Left hindlimb (tissue), 1 donor: ENCODE measurements at places on chromosomes 16 and 17.

- no peak for DNase-seq
Observed at GRCh38 chr17:79808763-79809529, 12.1 kb upstream of the CBX8 start.

GRCh38 chr16:46972429-46973206 lies 856 bp downstream of the DNAJA2 start:
- DNase-seq, result peak; percentile 45

- DNase-seq, result no peak
Observed at GRCh38 chr16:8512941-8513624, 77.2 kb downstream of the TMEM114 start.

DNA sequence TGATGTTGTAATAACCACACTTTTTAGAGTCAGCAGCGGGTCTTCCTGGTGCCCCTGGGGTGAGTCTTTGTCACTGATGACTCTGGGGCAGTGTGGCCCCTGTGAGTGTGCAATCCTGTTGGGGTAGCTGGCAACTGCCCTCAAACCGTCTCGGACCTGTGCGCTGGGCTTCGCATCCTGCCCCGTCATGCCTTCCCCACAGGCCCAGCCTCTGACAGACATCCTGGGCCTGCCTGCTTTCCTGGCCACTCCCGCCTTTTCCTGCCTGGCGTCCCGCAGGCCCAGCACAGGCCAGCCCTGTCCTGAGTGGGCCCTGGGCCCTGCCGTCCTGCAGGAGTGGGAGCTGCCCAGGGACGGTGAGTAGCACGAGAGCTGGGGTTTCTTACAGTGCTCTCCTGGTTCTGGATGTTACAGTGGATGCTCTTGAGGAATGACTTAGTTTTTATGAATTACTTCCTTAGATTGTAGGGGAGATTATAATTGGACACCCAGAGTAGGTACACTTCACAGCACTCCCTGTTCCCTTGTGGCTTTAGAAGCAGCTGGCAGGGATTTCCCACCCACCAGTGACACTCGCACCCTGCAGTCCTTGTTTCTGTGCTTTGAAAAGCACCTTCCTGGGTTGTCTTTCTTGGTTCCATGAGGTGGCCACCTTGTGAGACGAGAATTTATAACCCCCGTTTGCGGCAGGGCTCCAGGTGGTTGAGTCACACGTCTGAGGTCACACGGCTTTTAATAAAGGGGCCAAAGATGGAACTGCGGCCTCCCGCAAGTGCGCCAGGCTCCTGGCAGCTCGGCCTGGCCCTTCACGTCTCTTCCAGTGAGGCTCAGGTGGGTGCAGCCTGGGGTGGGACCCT lies 50.0 kb upstream of the CAPN15 start:
- DNase-seq, result no peak

- DNase-seq, result no peak
Observed at GRCh38 chr16:87502308-87502969, 9.6 kb upstream of the ZCCHC14 start.

DNA sequence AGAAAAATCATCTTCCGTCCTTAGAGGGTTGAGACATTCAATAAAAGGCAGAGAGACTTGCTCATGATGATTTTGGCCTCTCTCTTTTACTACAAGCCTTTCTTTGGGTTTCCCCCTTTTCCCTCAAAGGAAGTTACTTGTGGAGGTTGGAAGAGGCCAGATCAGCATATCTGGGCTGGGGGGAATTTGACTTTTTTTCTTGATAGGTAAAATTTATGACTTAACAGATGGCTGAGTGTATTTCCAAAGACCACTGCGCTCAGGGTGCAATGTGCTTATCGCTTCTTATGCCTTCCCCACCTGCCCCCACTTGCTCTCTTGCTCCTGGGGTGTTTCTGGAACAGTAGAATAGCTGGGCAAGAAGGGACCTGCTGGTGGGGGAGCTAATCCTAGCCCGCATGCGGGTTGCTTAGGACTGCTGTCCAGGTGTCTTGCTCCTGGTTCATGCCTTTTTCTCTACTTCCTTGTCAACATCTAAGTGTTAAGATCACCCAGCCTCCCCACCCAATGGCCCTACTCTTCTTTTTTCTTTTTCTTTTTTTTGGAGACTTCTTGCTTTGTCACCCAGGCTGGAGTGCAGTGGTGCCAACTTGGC lies 131.9 kb downstream of the MSI2 start:
- no peak for DNase-seq

DNA sequence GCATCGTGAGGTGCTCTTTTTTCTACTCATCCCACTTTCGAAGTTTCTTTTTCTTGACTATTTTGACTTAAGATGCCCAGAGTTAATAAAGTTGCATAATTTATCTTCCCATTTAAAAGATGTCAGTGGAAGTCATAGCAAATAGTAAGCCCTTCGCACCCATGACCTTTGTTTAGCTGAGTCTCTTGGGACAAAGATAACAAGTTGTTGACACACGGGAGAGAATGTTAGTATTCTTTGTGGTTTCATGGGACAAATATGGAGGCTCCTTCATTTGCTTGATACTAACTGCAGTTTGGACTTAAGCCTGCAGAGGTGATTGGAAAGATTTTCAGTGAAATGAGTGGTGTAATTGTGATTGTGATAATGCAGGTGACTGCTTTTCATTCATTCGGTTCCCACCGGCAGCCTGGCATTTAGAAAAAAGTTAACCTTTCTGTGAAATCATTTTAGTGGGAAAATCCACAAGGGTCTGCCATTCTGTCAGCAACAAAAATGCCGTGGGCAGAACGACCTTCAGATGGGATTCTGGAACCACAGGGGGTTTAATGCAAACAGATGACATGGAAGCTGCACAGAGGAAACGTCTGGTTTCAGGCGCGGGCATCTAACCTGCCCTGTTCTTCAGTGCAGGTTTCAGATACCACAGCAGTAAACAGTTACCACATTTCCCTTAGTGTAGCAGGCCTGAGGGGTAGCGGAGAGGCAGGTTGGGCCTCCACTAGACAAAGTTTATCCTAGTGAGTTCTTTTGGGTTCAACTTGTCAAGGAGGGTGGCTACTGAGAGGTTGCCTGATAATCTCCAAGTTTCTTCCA lies 123.0 kb downstream of the RPTOR start:
- no peak for DNase-seq

DNA sequence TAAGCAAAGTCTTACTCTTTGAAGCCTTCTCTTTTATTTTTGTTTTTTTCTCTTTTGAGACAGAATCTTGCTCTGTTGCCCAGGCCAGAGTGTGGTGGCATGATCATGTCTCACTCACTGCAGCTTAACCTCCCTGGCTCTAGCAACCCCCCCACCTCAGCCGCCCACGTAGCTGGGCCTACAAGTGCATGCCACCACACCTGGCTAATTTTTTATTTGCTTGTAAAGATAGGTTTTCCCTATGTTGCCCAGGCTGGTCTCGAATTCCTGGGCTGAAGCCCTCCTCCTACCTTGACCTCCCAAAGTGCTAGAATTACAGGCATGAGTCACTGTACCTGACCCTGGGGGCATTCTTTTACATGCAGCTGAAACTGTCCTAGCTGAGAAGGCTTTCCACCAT lies 154.7 kb downstream of the PRKCB start:
- DNase-seq, result no peak

DNA sequence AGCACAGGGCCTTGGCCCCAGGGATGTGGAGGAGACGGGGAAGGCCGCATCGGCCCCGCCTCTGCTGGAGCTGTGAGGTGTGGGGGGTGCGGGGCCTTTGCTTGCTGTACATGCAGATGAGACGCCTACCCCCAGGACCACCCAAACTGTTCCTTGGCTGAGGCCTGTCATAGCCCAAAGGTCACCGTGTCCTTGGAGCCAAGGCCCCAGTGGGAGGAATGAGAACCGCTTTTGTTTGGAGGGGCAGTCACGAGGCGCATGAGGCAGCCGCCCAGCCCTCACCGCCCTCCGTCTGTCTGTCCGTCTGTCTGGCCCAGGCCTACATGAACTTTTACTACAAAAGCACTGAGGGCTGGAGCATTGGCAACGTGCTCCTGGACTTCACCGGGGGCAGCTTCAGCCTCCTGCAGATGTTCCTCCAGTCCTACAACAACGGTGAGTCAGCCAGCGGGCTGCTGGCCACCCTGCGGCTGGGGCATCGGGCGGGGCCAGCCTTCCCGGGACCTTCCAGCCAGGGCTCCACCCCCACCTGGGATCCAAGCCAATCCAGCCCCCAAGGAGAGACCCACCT lies 8.8 kb downstream of the TAX1BP3 start:
- DNase-seq, result peak; percentile 67

DNA sequence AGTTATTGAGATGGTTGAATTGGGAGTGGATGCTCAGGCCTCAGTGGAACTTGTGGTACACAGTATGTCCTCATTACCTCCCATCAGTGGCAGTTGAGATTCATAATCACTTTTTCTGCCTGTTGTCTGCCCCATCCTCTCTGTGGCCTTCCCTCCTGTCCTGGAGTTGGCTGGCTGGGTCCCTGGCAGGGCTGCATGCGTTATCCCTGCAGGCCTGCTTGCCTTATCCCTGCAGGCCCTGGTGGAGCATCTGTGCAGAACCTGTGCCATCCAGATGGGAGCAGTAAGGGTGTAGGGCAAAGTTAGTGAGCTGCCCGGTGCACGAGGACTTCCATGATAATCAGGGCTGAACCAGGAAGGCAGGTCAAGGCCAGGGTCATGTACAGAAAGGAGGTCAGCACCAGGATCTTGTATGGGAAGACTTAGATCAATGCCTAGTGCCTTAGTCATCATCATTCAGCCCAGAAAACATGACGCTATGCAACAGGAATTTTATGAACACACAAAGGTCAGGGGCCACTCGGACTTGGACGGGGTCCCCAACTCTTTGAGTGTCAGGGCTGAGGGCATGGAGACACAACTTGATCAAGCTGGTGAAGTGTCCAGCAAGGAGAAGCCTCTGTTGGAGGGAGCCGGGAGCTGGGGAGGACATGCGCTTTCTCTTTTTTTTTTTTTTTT lies 47.2 kb downstream of the ABCC1 start:
- DNase-seq, result no peak

- no peak for DNase-seq
Observed at GRCh38 chr17:35191001-35191695, 3.0 kb downstream of the SLC35G3 start.

GRCh38 chr17:50062293-50063243 lies 6.7 kb downstream of the ITGA3 start:
- DNase-seq, result no peak

GRCh38 chr17:81067391-81067811 lies 32.5 kb downstream of the BAIAP2 start:
- peak; percentile 79 for DNase-seq

DNA sequence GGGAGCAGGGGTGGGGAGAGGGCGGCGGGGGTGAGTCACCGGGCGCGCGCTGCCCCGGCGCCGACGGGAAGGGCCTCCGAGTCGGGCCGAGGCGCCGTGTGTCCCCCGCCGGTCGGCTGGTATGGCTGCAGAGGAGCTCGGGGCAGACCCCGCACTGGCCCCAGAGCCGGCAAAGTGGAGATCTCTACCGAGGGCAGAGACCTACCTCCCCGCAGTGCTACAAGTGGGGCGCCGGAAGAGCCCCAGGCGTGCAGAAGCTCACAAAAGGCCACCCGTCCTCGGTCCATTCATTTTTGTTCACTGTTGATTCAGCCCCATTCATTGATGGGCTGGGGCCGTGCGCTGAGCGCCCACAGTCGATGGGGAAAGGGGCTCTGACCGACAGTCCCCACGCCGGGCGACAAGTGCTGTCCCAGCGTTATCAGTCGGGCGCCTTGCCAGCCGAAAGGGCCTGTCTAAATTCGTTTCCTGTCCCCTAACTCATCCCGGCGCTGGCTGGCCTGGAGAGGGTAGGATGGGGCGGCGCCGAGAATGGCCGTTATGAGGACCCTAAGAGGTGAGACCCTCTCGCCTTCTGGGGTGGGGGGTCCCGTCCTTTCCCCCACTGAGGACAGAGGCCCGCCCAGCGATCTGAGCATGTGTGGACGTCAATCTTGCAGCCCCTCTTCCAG lies 709 bp upstream of the ENO3 start:
- DNase-seq, result peak; percentile 48

DNA sequence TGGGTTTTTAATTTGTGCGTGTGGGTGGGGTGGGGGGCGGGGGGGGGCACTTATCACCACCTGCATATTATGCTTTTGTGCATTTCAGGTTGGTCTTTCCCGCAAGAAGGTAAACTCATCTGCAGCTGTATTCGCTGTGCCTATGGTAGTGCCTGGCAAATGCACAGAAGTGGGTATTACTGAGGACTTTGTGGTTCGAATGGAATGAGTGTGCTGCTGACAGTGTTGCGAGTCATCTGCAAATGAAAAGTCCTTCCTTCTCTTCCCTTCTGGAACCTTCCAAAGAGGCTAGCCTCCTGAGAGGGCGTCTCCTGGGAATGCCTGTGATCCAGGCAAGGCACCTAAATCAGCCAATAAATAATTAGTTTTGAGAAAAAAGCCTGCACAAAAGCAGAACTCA lies 532.9 kb downstream of the MAF start:
- no peak for DNase-seq

- DNase-seq, result peak; percentile 23
Observed at GRCh38 chr16:11410376-11411058, 65.3 kb downstream of the RMI2 start.

- peak; percentile 46 for DNase-seq
Observed at GRCh38 chr16:25838724-25839186, 147.0 kb downstream of the HS3ST4 start.

- DNase-seq, result peak; percentile 33
Observed at GRCh38 chr17:59001158-59001814, 105.4 kb downstream of the TRIM37 start.

DNA sequence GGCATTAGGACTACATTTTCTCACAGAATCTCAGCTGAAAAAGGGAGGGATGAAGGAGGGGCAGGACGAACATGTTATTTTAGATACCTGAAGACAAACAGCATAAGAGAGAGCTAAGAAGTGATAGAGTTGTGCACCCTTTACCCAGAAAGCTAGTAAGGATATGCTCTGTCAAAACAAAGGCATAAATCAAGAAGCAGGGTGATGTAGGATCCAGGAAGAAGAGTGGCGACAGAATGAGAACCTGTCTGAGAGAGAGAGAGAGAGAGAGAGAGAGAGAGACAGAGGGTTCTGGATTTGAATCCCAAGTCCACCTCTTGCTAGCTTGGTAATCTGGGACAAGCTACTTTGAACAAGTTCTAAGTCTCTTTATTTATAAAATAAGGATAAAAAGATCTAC lies 103.4 kb downstream of the SPAG9 start:
- no peak for DNase-seq

GRCh38 chr17:79842136-79842655 lies 3.0 kb upstream of the CBX4 start:
- DNase-seq, result no peak

DNA sequence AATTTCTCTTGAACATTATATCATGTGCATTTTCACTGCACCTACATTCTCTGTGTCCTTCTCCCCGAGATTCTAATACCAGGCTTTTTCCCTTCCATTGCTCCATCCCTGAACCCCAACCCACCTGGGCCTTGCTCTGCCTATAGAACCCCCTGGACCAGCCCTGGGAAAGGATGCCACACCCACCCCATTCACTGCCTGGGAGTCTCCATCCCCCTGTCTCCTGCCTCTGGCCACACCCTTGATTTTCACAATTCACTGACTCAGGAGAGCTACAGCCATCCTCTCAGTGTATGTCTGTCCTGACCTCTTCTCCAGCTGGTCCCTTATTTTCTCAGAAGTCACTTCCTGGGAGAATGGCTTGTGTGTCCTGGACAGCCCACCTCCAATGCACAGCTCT lies 27.9 kb upstream of the NGFR start:
- no peak for DNase-seq

- DNase-seq, result no peak
Observed at GRCh38 chr17:21360048-21360447, 16.1 kb upstream of the KCNJ12 start.
